ENCODE measurements at places on chromosomes 4 and X. TPM values are rescaled to one million over a fixed set of nuclear protein-coding genes. Genes with fewer than 3 reads are reported as not detected.

The VCX2 gene
- not detected for total RNA-seq

The GAGE1 gene
- not detected for total RNA-seq

The AFM gene
- total RNA-seq = not detected

The GAGE12J gene
- not detected for total RNA-seq

The IGSF1 gene
- 0.09 TPM for total RNA-seq

The KIAA1210 gene
- total RNA-seq = not detected

The HMGN5 gene
- total RNA-seq = 2.0 TPM

The LUZP4 gene
- not detected for total RNA-seq

The TLR1 gene
- total RNA-seq = 3.2 TPM

The MAGEC3 gene
- not detected for total RNA-seq

The MAOB gene
- not detected for total RNA-seq

The MANBA gene
- 74.3 TPM for total RNA-seq

The SSX4B gene
- total RNA-seq = not detected
